ENCODE measurements at places on chromosomes 4 and X.

GRCh38 chr4:138248058-138248457 lies 5.9 kb upstream of the SLC7A11 start:
- no peak for DNase-seq

DNA sequence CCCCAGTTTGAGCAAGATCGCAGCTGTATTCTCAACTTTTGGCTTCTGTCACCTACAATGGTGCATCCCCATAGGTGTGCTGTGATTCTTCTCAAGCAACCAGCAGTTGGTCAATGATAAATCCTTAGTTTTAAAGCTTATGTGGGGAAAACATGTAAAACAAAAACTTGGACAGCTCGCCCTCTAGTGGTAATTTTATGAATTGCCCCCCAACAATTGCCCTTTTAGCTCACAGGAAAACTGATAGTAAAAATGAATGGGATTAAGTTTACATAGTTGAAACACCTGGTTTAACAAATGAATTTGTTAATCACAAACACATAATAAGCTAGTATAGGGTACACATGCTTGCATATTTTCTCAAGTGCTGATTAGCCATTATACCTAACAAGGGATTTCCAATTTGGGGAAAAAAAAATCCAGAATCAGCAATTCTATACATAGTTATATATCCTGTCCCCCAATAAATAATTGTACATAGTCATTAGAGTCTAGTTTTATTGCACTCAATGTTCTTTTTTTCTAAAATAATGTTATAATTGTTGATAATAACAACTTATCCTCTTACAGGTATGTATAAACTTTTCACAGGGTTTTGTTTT lies 30.1 kb downstream of the TEX13A start:
- DNase-seq: peak; percentile 9

DNA sequence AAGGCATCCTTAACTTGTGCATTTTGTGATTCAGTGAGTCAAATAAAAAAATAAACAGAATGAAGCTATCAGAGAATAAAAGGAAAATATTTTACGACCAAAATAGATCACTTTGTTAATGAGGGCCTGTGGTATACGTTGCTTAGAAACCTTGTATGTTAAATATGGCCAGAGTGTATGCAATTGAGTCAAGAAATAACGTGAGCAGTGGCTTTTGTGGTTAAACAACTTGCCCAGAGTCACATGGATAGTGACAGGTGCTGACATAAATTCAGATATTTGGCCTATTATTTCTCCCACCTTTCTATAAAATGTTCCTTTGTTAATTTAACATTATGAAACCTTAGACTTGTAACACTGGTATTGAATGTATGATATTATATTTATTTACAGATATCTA lies 393.4 kb downstream of the PABPC4L start:
- DNase-seq: no peak

GRCh38 chr4:38686682-38687081 lies 22.7 kb downstream of the KLF3 start:
- no peak for DNase-seq

DNA sequence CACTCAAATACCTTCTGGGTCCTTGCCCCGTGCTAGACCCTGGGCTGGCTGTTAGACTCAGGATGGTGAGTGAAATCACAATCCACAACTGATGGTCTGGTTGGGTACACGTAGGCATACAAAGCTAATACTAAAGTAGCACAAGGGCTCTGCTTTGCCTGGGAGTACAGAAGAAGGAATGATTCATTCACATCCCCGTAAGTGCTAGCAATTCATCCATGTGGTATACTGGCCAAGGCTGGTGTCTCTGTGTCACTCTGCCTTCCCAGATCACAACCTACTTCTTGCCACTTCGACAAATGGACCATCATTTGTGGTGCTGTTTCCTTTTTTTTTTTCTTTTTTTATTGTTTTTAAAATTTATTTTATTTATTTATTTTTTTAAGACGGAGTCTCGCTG lies 19.7 kb upstream of the RBM47 start:
- DNase-seq: no peak

DNA sequence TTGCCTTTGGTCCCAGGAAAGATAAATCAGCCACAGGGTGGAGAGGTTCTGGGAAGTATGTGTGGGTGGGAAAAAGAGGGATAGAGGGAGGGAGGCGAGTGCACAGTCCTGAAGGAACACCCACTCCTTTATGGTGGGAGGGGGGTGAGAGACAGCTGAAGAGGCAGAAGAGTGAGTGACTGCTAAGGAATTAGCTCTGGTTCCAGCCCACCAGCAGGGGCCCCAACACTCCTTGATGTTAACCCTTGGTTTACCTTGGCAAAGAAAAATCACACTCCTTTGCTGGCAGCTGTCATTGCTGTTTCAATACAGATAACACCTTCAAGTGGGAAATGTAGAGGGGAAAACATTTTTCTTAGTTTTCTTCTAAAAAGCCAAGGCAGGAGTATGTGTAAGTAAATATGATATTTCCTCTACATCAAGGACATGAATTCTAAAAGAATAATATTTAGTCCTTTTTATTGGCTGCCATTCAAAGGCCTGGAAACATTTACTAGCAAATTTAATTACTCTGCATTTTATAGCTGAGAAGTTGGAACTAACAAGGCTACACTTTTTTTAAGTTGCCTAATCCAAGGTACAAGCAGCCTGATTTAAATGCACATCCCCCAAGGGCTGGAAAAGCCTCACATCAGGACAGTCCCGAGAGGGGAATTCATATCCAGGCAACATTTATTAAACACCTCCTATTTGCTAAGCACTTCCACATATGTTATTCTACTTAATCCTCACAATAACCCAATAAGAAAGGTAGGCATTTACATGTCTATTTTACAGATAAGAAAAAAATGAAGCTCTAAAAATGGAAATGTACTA lies 81.7 kb downstream of the HS6ST2 start:
- DNase-seq: no peak

GRCh38 chr4:6530301-6530700 lies 44.7 kb upstream of the MAN2B2 start:
- DNase-seq: no peak

- no peak for DNase-seq
These were observed 63.4 kb downstream of the GPR50 start for GRCh38 chrX:151239751-151240150.

GRCh38 chr4:113901994-113902787 lies 77.3 kb downstream of the ARSJ start:
- no peak for DNase-seq

GRCh38 chr4:13514722-13515121 lies 29.6 kb downstream of the NKX3-2 start:
- no peak for DNase-seq

- no peak for DNase-seq
These were observed 66.9 kb downstream of the ARHGEF38 start for GRCh38 chr4:105619188-105619931.

- no peak for DNase-seq
These were observed 310.0 kb downstream of the PDGFC start for GRCh38 chr4:156661555-156661954.

GRCh38 chrX:140507223-140507981 lies 2.5 kb upstream of the SOX3 start:
- DNase-seq: no peak

DNA sequence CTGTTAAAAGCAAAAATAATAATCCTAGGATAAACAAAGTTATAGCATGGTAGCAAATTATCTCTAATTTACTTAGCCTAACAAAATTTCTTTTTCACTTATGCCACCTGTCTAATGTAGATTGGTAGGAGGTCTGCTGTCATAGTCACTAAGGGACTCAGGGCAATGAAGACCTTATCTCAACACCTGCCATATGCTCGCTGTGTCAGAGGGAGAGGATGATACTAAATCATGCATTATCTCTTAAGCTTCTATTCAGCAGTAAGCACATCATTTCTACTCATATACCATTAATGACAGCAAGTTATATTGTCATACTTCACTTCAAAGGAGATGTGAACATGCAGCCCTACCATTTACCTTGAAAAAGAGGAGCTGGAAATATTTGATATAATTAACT lies 44.1 kb downstream of the AFM start:
- no peak for DNase-seq

DNA sequence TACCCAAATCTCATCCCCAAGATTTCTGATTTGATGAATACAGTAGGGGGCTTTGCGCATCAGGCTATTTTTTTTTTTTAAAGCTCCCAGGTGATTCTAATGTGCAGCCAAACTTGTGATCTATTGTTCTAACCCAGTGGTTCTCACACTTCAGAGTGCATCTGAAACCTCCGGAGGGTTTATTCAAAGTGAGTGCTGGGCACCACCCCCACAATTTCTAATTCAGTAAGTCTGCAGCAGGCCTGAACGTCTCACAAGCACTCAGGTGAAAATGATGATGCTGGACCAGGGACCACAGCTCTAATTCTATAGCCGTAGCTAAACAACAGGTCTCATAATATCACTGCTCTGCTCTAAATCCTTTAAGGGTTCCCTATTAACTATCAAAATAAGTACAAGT lies 211.4 kb downstream of the FMR1NB start:
- DNase-seq: no peak

DNA sequence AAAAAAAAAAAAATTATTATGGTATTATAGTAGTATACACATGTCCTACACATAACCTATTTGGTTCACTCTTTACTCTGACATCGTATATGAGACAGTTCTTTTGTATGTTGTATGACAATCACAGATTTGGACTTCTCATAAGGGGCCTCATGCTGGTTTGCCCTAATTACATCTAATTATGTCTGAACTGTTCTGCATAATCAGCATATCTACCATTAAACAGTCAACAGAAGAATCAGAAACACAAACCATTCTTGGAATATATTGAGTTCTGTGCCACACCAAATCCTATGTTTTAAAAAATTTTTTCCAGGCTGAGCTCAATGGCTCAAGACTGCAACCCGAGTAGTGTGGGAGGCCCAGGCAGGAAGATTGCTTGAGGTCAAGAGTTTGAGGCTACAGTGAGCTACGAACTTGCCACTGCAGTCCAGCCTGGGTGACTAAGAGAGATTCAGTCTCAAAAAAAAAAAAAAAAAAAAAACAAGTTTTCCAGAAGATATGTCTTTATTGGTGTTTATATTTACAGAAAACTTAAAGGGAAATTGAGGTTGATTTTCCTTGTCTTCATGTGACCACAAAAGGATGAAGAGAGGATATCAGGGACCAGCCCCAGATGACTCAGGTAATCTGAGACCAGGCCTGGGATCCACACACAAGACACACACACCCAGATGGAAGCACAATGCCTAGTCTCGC lies 22.2 kb downstream of the TRIM61 start:
- no peak for DNase-seq

DNA sequence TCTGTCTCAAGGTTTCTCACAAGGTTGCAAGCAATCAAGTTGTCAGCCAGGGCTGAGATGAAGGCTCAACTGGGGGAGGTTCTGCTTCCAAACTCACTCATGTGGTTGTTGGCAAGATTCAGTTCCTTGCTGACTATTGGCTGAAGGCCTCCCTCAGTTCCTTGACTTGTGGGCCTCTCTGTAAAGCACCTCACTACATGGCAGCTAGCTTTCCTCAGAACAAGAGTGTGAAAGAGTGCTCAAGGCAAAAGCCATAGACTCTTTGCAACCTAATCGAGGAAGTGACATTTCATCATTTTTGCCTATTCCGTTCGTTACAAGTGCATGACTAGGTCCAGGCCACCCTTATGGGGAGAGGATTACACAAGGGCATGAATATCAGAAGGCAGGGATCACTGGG lies 52.0 kb downstream of the CXorf58 start:
- no peak for DNase-seq

DNA sequence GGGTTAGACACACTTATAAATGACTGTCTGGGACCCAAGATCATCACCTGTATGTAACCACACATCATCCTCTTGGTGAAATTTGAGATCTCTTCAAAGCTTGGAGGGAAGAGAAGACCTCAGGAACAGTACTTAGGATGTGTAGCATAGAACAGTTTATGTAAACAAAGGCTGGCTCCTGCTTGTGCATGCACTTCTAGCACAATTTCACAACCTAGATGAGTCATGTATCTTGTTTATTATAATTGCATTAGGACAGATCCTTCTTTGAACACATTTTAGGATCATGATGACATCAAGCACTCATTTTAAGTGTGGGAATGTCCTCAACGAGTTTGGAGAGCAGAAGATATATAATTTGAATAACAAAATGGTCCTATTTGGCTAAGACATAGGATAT lies 26.3 kb upstream of the ZMAT1 start:
- no peak for DNase-seq

DNA sequence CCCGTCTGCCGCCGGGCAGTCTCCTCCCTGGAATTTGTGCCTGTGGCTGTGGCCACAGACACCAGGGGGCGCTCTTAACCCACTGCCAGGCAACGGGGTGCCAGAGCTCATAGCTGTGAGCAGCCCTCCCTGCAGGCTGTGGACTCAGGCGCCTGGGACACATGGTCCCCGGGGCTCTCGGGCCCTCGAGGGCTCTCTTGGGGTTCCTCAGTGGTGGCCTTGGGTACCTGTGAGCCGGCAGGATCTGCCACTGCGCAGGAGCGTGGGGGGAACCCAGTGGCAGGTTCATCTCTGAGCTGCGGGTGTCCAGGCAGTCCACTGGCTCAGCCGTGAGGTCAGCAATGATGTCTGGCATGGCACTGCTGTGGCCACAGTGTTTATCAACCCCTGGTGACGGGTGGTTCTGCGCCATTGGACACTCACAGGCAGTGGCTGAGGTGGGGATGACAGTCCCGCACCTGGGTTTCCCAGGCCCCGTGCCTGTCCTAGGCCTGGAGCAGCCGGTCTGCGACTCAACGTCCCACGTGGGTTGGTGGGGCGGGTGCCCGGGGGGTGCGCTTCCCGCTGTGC lies 37.2 kb downstream of the PCGF3 start:
- DNase-seq: peak; percentile 69

- DNase-seq: no peak
These were observed 44.6 kb downstream of the FGFBP1 start for GRCh38 chr4:15893962-15894361.

- DNase-seq: no peak
These were observed 245.2 kb upstream of the SMIM31 start for GRCh38 chr4:164508771-164509170.

GRCh38 chrX:132071254-132071653 lies 48.2 kb downstream of the STK26 start:
- DNase-seq: peak; percentile 9

- DNase-seq: no peak
These were observed 15.7 kb upstream of the RNF128 start for GRCh38 chrX:106710771-106711170.

DNA sequence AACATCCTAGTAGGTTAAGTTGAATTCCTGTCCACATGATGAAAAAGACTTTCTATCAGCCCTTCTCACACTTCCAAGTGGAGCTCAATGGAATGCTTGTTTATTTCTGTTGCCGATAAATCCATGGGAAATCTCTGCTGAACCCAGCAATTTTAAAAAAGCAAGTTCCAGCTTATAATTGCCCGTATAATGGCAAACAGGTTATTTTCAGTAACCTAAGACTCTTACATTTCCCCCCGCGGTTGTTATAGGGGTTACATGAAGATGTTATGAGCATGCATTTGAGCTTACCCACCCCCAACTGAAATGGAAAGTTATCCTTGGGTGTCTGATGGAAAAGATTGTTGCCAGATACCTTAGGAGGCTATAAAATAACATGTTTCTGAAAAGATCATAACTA lies 136.2 kb downstream of the PALLD start:
- DNase-seq: no peak

- no peak for DNase-seq
These were observed 1626.4 kb downstream of the C4orf33 start for GRCh38 chr4:130722361-130722760.

- DNase-seq: no peak
These were observed 346.6 kb downstream of the SMARCA1 start for GRCh38 chrX:129176710-129177109.

GRCh38 chr4:11106190-11106589 lies 322.5 kb downstream of the HS3ST1 start:
- no peak for DNase-seq

GRCh38 chrX:84339507-84340364 lies 151.7 kb upstream of the RPS6KA6 start:
- no peak for DNase-seq

- DNase-seq: no peak
These were observed 471.3 kb downstream of the TECRL start for GRCh38 chr4:63937961-63938360.

All from hematopoietic multipotent progenitor cell treated with erythropoietin and hydrocortisone succinate and interleukin-3 and kit ligand, for 17 days (in vitro differentiated cells).